ENCODE measurements at places on chromosomes 12 and 14.

- no peak for DNase-seq
Measured at GRCh38 chr12:70785896-70786295, 134.6 kb downstream of the PTPRR start.

GRCh38 chr12:101839324-101840283 is 8.8 kb upstream of the GNPTAB start:
- peak; percentile 56 for DNase-seq

DNA sequence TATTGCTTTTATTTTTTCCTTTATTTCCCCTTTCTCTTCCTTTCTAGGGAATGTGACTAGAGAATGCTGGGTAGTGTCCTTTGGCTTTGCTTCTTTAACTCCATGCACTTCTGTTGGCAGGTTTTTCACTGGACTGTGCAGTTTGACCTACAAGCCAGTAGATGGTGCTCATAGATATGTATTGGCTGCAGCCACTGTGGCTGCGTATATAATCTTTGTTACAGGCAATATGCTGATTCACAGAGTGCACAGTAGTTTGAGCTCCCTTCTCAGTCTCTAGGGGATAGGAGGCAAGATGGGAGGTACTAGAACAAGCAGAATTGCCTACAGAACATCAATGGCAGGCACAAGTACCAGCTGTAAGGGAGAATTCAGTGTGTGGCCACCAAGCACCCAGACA is 503.5 kb downstream of the LRFN5 start:
- DNase-seq: no peak

DNA sequence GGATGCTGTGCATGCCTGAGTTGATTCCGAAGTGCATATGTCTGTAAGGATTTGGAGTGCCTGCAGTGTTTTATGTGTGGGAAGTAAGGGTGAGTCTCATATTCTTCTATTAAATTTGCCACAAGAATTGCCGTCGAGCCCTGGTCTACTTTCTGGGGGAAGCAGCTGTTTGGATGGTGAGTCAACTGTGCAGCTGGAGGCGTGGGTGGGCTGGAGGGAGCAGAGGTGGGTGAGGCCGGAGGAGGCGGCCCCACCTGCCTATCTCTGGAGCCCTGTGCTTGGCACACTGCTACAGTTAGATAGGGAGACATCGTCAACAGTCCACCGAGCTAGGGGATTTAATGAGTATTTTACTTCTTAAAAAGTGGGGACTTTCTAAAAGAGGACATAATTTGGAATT is 9.7 kb downstream of the GLRX5 start:
- DNase-seq: no peak

- no peak for DNase-seq
Measured at GRCh38 chr14:63249092-63249491, 44.8 kb downstream of the RHOJ start.

DNA sequence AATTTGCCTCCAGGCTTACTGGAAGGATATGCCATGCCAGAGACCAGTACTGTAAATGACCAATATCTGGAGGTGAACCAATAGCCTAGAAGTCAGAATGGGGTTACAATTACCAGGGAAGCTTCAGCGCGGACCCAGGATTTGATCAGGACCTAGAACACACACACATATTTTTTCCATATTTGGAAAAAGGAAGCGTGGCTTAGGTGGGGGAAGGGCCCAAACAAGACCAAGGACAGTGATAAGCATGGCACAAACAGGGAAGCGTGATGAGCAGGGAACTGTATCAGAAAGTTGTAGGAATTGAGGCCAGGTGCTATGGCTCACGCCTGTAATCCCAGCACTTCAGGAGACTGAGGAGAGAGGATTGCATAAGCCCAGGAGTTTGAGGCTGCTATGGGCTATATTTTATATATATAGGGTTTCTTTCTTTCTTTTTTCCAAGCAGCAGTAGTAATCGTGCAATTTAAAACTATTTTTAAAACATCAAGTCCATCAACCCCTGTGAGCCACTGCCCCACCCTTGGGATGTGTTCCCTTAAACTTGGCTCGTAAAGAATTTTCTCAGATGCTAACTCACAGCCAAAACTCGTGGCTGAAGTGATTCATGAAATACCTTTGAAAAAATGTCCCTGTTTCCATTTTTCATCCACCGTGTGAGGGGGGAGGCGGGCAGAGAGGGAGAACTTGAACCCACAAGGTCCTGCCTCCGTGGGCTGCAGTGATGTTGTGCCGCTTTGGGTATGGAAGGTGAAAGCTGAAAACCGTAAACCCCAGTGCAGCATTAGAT is 16.7 kb downstream of the HRK start:
- DNase-seq: no peak

- DNase-seq: peak; percentile 66
Measured at GRCh38 chr12:111313833-111314259, 55.0 kb downstream of the PHETA1 start.

DNA sequence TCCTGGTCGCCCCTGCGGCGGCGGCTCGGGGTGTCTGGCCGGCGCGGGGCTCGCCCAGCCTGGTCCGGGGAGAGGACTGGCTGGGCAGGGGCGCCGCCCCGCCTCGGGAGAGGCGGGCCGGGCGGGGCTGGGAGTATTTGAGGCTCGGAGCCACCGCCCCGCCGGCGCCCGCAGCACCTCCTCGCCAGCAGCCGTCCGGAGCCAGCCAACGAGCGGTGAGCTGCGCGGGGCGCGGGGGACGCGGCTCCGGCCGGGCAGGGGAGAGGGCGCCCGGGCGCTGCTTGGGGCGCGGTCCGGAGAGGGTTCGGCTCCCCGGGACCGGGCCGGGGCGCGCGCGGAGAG is at the start of gene LGALS3:
Gene LGALS3, plus strand, starts transcription at position 167 of the 342 bp plus-strand sequence. CDS start 8,122 bp downstream, outside the sequence.
- no peak for DNase-seq

DNA sequence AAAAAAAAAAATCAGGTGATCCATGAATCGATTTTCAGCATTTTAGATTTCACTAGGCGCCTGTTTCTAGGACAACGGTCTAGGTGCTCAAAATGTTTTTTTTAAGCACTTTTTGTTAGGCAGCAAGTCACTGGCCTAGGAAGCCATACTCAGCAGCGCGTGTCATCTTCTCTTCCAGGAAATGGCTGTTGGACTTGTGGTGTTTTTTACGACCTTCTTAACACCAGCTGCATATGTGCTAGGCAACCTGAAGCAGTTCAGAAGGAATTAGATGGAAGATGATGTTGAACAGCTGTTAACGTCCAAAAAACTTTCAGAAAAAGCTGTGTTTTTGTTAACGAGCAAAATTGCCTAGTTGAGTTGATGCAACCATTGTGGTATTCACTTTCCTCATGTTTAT is 868 bp downstream of the COX8C start:
- DNase-seq: no peak

- no peak for DNase-seq
Measured at GRCh38 chr14:64444140-64444539, 21.2 kb upstream of the AKAP5 start.

- DNase-seq: no peak
Measured at GRCh38 chr12:108638141-108638827, 4.6 kb upstream of the SELPLG start.

DNA sequence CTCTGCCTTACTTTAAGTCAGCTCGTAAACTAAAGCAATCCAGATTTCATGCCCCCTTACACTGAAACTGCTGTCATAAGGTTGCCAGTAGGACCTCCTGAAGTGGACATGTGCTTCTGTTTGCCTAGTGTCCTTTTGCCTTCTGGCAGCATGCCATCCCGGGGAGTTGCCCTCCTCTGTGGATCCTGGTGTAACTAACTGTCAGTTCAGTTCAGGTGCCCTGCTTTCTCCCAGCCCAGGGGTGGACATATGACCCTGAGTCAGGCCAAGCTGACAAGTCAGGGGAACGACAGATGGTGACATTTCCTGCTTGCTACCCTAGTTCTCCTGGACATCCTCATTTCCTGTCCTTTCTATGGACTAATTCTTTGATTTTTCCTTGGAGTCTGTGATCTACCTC is 25.6 kb downstream of the AKAP6 start:
- no peak for DNase-seq

GRCh38 chr12:122793685-122794106 is 19.3 kb downstream of the CCDC62 start:
- DNase-seq: no peak

- no peak for DNase-seq
Measured at GRCh38 chr12:123723765-123724164, 11.6 kb downstream of the ATP6V0A2 start.

DNA sequence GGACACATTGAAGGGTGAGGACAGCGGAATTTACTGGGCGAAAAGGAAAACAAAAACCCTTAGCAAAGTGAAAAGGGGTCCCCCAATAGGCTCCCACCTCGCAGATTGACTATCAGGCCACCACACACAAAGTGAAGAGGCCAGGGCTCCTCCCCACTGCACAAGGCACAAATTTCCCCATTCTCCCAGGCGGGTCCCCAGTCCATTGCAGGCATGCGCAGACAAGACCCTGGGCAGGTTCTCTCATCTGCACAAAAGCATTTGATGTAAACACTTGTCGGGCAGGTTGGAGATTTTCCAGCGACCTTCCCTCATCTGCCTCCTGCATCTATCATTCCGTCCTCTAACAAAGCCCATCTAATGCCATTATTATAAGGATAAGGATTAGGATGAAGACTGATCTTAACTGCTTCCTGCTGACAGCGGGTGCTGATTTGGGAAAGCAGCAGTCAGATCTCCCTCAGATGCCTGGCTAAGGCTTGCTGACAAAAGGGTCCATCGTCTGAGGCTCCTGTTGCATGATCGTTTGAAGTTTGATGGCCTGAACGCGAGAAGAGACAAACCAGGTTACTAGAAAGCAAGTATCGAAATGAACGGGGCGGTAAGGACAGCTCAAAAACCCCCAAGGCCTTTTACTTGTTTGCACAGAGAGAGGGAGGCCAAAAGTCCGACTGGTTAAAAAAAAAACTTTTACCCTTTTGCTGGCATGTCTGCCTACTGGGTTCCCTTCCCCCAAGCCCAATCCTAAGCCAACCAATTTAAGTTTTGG is 14.4 kb downstream of the ASCL4 start:
- no peak for DNase-seq
